ENCODE measurements at places on chromosomes 1 and 21.

DNA sequence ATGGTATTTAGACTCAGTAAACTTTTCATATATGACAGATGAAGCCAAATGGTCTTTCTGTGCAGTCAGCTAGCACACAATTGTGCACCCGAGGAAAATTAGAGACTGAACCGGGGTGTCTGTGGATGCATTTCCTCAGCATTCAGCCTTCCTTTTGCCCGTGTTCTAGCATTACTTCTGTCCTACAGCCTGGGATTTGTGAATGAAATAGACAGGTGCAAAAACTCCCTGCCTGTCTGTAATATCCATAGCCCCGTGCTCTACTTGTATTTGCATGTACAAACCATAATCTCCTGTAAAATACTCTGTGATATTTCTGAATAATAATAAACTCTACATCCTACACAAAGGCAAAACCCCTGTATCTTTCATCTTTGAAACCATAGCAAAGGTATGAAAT is 64.8 kb upstream of the LGALS8 start:
- no peak for DNase-seq

- DNase-seq = no peak
These were observed 516.7 kb downstream of the KCNT2 start for GRCh38 chr1:196091397-196092135.

DNA sequence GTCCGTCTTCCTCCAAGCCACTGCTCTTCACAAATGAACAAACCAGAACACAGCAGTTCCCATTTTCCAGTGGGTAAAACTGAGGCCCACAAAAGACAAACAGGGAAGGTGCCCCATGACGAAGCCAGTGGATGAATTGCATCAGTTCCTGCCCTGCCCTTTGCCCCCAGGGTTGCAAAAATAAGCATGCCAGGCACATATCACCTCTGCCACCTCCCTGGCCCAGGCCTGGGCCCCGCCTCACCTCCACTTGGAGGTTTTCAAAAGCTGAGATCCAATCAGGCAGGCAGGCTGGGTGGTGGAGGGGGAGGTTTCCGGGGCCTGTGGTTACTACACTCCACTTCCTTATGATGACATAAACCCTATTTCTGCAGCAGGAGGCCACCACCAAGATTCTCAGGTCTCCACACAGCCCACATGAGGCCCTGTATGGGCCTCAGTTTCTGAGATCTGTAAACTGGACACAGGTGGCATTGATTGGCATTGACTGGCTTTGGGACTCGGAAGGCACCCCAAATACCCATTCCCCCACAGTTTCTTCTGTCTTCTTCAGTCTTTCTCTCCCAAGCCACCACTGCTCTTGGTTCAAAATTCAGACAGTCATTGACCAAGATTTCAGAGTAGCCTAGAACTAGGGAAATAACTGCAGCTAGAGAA is 4.1 kb downstream of the KIF21B start:
- peak; percentile 53 for DNase-seq

DNA sequence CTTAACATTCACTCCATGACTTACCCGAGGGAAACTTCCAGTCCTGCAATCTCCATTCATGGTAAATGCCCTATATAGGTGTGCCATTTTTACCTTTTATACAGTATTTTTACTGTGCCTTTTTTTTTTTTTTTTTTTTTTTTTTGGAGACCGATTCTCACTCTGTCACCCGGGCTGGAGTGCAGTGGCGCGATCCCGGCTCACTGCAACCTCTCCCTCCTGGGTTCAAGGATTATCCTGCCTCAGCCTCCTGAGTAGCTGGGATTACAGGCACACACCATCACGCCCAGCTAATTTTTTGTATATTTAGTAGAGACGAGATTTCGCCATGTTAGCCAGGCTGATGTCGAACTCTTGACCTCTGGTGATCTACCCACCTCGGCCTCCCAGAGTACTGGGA is 124.4 kb upstream of the PLPPR4 start:
- no peak for DNase-seq

DNA sequence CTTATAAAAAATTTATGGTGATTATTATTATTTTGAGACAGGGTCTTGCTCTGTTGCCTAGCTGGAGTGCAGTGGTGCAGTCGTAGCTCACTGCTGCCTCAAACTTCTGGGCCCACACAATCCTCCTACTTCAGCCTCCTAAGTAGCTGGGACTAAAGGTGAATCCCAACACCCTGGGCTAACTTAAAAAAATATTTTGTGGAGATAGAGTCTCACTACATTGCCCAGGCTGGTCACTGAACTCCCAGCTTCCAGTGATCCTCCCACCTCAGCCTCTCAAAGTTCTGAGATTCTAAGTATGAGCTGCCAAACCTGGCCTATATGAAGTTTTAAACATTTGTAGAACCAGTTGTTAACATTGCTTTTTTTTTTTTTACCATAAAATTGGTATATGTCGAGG is 18.2 kb downstream of the NFIA start:
- DNase-seq = no peak

DNA sequence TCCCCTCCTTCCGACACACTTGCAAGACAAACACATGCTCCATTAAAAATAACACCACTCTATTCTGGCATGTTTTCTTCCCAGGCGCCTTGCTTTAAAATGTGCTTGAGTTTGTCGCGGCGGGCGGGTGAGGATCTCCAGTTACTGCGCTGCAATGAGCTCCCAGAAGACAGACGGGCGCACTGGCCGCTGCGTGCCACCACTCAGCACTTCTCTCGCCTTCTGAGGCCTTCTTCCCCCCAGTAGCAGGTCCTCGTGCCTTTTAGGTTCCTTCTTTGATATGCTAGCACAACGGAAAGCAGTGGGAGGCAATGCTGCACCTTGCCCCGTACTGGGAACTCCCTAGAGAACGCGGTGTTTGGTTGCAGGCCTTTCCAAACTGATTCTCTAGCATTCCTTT is 279.5 kb upstream of the NR5A2 start:
- no peak for DNase-seq

GRCh38 chr1:246214708-246215509 is 292.2 kb downstream of the SMYD3 start:
- DNase-seq = peak; percentile 76

GRCh38 chr1:229031061-229031460 is 239.8 kb upstream of the RAB4A start:
- DNase-seq = no peak

DNA sequence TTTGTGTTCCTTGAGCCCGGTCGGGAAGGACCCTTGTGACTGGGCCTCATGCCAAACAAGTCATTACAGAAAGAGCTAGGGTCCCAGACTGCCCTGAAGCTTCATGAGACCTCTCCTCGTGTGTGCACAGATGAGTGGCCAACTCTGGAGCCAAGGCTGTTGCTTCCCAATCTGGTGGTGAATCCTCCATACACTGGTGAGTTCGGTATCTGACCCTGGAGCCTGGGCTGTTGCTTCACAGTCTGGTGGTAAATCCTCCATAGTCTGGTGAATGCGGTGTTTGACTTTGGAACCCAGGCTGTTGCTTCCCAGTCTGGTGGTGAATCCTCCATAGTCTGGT is 737.8 kb downstream of the MATN1 start:
- no peak for DNase-seq

- no peak for DNase-seq
These were observed 454.3 kb downstream of the MATN1 start for GRCh38 chr1:30268923-30269666.

DNA sequence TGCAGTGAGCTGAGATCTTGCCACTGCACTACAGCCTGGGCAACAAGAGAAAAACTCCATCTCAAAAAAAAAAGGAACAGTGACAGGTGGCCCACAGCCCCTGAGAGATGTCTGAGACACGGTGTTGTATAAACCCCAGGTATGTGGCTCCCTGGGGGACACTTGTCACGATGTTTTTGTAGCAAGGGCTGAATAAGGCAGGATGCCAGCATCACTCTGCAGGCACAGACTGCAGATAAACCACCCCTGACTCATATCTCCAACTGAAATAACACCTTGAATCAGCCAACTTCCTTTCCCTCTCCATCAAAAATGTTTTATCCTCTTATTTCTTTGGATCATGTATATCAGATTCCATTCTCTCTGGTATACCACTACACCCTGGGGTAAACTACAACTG is 52.5 kb downstream of the NMNAT2 start:
- no peak for DNase-seq

GRCh38 chr21:16279731-16280581 is 550.2 kb downstream of the USP25 start:
- no peak for DNase-seq

- DNase-seq = no peak
These were observed 2.8 kb downstream of the ABCG1 start for GRCh38 chr21:42221581-42222345.

DNA sequence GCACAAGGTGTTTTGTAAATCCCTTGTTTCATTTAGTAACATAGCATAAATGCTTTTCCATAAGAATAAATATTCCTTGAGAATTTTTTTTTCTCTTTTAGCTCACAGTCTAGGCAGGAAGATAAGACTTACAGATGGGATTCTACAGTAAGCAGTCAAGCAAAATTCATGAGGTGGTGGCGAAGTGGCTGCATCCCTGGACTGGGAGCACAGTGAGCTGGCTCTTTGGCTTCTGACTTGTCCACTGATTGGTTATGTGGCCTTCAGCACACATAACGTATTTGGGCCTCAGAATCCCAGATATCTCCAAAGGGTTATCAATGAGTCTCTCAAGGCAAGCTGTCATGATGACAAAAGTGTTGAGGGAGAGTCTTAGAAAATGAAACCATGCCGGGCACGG is 99.8 kb downstream of the EBNA1BP2 start:
- DNase-seq = no peak

- DNase-seq = no peak
These were observed 30.5 kb downstream of the NTNG1 start for GRCh38 chr1:107171333-107171732.

DNA sequence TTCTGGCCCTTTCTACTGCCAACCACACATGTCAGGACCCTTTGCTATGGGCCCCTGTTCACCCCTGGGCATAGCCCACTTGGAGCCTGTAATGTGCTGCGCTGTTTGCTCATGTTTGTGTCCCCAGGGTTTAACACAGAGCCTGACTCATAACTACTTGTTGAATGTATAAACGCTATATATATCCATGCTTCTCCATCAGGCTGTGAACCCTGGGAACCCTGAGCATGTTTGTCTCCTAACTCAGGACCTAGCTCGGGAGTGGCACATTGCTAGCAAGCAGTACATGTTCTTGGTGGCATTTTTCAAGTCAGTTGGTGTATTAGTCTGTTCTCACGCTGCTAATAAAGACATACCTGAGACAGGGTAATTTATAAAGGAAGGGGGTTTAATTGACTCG is 8.0 kb downstream of the OLFML3 start:
- DNase-seq = no peak

DNA sequence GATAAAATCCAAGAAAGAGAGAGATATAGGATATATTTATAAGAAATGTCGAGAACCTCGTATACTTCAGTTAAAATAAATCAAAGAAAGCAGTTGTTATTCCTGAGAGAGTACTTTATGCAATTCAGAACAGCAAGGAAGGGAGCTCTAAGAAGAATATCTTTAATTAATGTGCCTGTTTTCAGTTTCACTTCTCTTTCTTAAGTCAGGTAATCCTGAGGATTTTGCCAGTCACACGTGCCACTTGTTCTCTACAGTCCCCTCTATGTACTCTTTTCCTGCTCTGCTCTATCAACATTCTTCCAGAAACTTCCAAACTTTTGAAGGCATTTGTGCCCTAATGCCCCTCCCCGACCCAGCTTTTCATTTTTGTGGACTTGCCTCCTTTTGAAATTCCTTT is 211.9 kb downstream of the AKT3 start:
- no peak for DNase-seq

DNA sequence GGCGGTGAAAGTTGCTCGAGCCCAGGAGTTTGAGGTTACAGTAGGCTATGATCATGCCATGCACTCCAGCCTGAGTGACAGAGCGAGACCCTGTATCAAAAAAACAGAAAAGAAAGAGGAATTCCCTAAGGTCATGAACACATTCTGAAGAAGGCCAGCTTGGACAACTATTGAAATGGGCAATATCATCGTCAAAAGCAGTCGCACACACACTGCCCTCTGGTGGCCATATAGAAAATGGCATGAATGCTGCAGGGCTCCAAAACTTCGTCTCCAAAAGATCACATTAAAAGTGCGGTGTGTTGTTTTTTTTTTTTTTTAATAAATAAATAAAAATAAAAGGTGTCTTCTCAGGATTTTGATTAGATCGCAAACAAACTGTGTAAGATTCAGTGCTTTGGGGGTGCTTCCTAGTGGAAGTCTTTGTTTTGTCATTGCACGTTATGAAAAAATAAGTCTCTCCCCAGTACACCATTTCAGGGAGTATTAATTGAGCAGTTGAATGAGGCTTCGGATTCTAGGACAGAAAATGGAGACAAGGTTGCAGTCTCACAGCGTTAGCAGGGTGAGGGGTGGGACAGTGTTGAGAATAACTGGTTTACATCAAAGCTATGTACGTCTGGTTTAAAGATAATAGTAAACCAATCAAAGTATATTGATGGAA is 87.5 kb upstream of the FMN2 start:
- peak; percentile 53 for DNase-seq

DNA sequence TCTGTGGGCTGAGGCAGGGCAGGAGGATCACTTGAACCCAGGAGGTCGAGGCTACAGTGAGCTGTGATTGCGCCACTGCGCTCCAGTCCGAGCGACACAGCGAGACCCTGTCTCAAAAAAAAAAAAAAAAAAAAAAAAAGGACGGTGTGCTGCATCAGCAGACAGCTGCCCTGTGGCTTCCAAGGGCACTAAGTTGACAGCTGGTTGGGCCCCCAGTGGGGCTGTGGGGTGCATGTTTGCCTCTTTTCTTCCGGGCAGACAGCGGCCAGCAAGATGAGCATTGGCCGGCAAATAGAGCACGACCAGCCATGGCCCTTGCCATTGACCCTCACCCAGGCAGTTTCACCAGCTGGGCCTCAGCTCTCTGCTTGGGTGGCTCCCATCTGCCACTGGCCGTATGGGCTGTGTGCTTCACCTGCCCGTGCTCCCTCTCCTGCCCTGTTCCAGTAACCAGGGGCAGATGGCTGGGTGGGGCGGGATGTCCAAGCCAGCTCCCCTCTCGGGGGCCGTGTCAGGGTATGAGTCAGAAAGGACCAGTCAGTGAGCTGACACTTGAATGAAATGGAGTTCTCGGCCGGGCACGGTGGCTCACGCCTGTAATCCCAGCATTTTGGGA is 12.3 kb upstream of the SLC25A34 start:
- DNase-seq = no peak

DNA sequence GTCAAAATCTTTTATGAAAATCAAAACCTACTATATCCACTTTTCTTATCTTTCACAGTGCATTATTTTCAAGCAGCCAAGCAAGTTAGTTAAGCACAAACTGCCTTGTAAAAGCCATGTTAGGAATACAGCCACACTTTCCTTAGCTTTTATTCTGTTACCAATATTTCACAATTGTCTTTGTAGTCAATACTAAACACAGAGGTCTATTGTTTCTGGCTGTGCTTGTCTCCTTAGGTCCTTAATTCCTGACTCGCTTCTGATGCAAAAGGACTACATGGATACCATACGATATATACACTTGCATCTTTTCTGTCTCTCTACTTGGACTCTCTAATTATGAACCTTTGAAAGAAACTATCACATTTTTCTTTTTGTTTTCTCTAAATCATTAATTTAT is 331.8 kb downstream of the NEGR1 start:
- DNase-seq = no peak
